Activated T-helper 1 cell treated with anti-CD3 and anti-CD28 coated beads, Interleukin-2, amount 50 U/mL, for 16 hours (primary cell): ENCODE measurements at places on chromosomes 5 and 9.

- no peak for DNase-seq
Observed at GRCh38 chr5:102857076-102857818, 102.1 kb downstream of the PAM start.

DNA sequence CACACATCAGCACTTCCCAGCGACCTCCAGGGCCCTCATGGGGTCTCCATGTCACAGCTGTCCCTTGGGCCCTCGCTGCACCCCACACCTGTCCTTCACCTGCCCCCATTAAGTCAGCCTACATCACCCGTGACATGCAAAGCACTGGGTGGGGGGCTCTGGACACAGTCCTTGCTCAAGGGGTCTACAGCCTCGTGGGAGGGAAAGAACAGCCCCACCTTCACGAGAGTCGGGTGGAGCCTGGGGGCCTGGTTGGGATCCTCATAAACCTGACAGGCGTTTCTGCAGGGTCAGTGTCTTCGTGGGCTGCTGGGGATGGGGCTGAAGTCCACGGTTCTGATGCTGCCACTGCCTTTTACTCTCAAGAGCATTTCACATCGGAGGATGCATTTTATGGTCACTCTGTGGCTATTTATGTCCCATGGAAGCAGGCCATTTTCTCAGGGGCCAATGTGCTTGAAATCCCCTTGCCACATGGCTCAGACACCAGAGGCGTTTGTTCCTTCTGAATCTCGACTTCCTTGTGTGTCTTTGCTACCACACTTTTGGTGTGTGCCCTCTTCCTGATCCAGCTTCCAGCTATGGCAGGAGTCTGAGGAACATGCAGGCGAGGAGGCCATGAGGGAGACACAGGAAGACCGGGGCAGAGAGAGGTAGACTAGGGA is at the start of gene OR2V1:
TSS of gene OR2V1 (minus strand) at position 338 of the 665 bp plus-strand sequence. CDS start 5,865 bp downstream, outside the sequence.
- no peak for DNase-seq

GRCh38 chr5:133947431-133947841 is 21.0 kb downstream of the C5orf15 start:
- DNase-seq: no peak

DNA sequence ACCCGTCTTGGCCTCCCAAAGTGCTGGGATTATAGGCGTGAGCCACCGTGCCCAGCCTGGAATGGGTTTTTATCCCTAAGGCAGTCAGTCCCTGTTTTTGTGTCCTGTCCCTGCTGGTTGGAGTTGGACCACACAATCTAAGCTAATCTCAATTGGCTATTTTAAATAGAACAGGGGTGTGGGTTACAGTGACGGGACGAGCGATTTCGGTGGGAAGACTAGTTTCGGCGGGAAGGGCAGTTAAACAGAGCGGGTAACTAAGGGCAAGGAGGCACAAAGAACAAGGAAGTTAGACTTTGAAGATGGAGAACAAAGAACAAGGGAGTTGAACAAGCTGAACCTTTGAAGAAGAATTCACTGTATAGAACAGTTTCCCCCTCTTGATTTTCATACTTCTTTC is 1.4 kb downstream of the GTF3C5 start:
- DNase-seq: no peak

GRCh38 chr5:165201771-165202518 is 1696.5 kb downstream of the MAT2B start:
- DNase-seq: no peak

DNA sequence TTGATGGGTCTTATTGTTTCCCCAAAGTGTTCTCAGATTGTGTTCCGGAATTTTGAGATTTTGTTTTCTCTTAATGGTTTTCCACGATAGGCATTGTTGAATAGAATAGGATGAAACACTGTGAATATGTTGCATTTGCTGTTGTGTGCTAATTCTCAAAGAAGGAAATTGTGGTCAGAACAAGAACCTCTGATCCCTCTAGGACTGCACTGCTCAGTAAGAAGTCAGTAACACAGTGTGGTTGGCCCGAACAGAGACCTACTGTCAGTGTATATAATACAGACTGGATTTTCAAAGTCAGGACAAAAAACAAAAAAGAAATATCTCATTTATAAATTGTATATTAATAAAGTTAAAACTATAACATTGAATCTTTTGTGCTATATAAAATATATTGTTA is 494.8 kb downstream of the MAT2B start:
- no peak for DNase-seq

DNA sequence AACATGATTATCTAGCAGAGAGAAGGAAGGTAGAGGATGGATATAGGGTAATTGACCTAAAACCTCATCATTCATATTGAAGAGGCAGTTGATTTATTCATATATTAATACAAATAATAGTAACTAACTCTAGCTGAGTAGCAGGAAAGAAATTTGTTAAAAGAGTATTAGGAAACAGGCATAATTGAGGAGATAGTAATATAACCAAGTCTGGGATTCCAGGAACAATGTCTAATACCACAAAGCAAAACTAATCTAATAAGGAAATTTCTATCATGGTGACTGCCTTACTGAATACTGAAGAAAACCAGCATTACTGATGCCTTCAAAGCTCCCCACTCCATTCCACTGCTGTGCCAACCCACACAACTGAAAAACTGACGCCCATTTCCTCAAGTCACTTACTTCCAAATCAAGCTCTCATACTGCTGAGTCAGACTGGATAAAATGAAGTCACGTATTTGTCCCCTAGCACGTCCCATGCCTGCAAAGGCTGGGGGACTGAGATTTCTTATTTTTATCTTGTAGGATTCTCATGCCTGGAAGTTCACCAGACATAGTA is 153.9 kb downstream of the SMC2 start:
- DNase-seq: no peak

- no peak for DNase-seq
Observed at GRCh38 chr9:77435688-77436087, 212.4 kb downstream of the GNA14 start.

GRCh38 chr5:123605822-123606221 is 93.8 kb downstream of the CSNK1G3 start:
- no peak for DNase-seq

GRCh38 chr5:1380011-1380817 is 35.3 kb upstream of the CLPTM1L start:
- DNase-seq: peak; percentile 14
